CD4-positive, alpha-beta T cell treated with Interleukin-1 beta for 1 hour (primary cell): ENCODE measurements at places on chromosomes 6 and 20.

- DNase-seq = no peak
Measured at GRCh38 chr6:134720353-134721059, 229.4 kb downstream of the ALDH8A1 start.

DNA sequence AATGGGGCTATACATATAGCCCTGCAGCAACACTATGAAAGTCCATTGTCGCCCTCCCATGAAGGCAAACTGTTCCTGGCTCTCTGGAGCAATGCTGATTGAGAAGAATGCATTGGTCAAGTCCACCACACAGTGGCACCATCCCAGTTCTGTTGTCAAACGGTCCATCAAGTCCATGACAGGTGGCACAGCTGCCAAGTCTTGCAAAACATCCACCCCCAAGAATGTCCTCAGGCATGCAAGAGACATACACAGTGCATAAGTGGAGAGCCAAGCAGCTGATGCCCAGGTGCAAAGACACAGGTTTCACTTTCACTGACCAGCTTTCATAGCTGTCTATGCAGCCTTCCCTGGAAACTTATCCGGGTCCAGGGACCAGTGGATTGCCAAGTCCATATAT, 17.5 kb downstream of the ZNF391 start:
- no peak for DNase-seq

DNA sequence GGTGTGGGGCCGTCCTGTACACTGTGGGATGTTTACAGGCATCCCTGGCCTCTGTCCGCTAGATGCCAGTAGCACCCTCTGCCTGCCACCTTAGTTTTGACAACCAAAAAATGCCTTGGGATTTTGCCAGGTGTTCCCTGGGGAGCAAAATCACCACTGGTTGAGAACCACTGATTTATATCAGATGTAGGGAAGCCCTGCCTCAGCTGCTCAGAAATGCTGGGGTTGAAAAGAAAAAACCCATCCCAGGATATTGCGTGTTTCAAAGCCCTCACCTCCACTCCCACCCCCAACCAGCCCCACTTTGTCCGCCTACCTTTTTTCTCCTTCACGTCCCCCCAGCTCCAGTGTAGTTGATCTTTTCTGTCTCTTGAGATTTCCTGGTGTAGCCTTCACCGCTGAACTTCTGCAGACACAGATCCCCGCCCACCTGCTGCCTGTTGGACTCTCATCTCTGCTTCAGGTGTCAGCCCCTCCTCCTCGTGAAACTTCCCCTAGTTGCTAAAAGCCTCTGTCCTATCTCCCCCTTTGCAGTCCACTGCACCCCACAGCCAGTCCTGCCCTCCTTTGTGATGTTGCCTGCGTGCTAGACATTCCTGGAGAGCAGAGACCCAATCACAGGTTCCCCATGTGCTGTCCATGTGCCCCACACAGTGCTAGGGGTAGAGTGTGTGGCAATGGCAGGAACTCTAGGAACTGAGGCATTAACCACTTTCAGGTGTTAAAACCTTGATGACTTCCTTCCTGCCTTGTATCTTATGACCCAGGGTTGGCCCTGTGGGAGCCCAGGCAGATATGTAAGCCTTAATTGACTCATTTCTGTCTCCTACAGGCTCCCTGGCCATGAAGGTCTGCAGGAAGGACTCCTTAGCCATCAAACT, 98.9 kb downstream of the TBC1D7 start:
- peak; percentile 19 for DNase-seq

DNA sequence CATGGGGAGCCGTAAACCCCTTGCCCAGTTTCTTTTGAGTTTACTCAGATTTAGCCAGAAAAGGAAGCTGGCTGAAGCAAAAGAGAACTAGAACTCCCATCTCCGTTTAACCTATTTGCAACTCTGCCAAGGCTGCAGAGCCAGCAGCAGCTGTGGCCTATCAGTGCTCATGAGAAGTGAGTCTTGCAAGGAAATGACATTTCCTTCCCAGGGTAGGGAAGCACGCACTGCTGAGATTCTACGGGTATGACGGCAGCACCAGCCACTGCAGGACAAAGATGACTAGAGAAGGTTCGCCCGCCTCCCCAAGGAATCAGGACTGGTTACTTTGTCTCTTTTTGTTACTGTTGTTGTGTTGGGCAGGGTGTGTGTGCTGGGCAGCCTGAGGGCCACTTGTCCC, 47.6 kb downstream of the PPP1R3G start:
- DNase-seq = no peak
